Colonic mucosa (tissue), 4 donors: ENCODE measurements at places on chromosomes 16 and 17.
A peak's percentile ranks its signal among the peaks of the same experiment; 100 is the strongest.

DNA sequence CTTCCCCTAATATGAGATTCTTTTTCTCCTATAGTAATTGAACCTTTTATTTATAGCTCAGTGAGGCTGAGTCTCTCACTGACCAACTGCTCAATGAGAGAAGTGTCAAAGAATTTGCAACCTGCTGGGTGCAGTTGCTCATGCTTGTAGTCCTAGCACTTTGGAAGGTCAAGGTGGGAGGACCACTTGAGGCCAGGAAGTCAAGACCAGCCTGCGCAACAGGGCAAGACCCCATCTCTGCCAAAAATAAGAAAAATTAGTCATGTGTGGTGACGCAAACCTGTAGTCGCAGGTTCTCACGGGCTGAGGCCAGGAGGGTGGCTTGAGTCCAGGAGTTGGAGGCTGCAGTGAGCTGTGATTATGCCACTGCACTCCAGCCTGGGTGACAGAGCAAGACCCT, 30.9 kb upstream of the CRYBA1 start:
- no peak for DNase-seq

DNA sequence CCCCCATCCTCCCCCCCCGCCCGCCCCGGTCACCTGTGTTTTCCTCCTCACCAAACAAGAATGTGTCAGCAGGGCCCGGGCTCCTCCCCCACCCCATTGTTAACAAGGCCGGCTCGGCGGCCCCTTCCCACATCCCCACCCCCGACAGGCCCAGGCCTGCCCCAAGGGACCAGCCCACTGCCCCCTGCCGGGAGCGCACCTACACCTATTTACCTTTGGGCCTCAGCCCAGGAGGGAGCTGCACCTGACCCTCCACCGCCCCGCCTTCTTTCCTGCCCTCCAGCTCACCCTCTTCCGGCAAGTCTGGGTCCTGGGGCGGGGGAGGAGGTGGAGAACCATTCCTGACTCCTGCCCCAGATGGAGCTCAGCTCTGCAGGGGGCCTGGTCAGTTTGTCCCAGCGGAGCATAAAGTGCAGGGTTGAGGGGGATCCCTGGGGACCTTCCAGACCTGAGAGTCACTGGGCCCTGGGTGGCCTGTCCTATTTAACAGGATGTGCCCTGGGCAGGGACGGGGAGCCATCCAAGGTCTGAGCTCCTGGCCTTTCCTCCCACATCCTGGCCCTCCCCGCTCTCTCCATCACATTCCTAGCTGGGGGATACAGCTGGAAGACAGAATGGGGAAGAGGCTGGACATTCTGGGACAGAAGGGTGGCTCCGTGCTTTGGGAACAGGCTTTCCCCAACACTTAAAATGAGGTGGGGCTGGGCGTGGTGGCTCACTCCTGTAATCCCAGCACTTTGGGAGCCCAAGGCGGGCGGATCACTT, 8.3 kb downstream of the FOXJ1 start:
- peak; percentile 71 for DNase-seq

DNA sequence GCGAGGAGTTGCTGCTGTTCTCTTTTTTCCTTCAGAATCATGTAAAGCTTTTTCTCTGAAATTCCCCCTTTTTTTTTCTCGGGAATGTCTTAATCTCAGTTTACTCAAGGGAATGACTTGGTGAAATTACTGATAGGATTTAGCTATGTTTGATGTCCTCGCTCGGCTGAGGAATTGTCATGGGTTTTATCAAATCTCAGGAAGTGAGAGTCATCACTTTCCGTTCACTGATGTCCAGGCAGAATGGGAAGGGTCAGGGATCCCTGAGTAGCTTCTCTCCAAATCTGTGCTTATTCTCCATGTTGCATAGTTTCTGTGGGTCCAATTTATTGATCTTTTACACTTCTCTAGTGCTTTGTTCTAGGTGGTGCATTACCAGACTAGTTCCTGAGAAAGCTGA, 6.3 kb downstream of the IGSF6 start:
- no peak for DNase-seq

DNA sequence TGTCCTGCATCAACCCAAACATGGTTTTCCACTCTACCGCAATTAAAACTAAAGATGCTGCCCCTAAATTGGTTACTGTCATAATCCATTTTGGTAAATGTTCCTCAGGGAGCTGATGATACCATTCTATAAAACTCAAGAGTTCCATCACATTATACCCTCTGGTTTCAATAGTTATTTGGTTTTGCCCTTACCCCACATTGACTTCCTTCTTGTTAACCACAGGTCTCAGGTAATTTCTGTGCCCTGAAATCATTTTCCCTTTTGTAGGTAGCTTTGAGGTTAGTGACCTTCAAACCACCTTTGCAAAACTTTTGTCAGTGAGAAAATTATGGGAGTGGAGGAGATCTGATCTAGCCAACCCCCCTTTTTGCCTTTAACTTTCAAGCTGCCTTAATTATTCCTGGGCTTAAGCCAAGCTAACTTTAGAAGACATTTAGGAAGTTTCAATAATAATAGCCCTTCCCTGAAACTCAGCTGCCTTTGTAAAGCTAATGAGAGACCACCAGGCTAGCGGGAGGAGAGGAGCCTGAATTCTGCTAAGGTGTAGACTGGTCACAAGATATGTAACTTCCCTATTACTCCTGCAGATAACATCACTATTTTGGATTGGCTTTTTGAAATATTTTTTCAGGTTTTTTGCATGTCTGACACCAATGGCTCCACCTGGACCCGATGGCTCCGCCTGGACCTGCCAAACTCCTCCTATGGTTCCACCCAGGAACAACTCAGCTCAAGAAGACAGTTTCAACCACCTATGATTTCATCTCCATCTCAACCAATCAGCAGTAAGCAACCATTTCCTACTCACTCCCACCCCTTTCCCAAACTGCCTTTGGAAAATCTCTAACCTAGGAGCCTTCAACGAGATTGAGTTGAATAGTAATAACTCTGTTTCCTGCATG, 224.9 kb downstream of the HS3ST3B1 start:
- no peak for DNase-seq

DNA sequence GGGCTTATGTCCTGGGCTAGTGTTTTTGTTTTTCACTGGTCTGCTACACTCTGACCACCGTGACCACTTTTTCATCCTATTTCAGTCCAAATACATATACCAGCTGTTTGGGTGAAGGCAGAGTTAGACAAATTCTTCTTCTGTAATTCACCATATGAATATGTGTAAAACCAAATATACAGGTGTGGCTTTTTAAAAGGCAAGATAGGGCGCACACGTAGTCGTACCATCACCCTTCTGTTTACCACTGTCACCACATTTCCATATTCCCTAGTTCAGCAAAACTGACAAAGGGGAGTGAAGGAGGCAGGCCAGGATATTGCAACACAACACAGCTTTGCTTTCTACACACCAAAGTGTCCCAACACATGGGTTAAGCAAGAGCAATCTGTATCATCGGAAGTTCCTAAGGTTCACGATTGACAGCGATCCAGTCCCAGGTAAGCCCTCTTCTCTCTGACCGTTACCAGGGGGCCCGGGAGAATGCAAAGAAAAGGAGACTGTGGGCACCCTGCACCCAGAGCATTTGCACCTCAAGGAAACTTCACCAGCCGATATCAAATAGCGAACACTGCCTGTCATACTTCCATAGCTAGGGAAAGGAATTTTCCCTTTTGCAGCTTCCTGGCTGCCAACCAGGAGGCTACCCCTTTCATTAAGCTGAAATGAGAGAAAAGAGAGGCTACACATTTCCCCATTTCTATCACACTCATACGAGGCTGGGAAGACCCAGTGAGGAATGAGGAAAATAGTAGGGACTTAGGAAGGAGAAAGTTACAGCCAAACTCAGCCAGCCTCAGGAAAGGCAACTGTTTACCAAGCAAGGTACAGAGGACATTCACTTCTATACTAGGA, 23.1 kb downstream of the CREBBP start:
- no peak for DNase-seq

DNA sequence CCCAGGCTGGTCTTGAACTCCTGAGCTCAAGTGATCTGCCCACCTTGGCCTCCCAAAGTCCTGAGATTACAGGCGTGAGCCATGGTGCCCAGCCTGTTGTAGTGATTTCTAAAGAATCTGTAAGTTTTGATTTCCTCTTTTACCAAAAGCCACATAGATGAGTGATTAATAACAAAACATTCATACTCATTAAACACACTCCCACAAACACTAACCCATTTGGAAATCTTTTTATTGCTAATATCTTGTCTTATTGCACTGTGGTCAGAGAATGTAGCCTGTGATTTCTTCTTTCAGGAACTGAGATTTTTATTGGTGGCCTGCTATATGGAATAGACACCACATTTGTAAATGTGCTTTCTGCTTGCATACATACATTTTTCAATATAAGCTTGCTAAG, 31.6 kb downstream of the MYH10 start:
- no peak for DNase-seq

- no peak for DNase-seq
Observed at GRCh38 chr16:57762365-57763040, 26.9 kb downstream of the KATNB1 start.
